Putamen (tissue), 1 donor: ENCODE measurements at places on chromosomes 5 and 9.
A peak's percentile ranks its signal among the peaks of the same experiment; 100 is the strongest.

GRCh38 chr9:124303762-124304161 lies 46.0 kb downstream of the NEK6 start:
- DNase-seq = no peak

DNA sequence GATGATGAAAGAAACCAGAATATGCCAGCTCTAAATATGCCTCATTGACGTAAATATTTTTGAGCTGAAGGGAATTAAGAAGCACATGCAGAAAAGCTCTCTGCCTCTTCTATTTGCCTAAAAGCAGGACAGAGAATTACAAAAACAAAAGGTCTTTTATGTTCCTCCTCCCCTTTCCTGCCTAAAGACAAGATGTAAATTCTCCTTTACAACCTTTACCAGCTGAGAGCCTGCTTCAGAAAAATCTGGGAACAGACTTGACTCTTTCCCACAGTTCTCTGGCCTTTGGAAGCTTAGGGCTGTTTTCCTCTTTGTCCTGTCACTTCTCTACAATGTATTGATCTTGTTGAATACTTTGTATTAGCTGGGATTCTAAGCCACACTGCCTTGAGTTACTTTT lies 199.7 kb downstream of the TMC1 start:
- no peak for DNase-seq

DNA sequence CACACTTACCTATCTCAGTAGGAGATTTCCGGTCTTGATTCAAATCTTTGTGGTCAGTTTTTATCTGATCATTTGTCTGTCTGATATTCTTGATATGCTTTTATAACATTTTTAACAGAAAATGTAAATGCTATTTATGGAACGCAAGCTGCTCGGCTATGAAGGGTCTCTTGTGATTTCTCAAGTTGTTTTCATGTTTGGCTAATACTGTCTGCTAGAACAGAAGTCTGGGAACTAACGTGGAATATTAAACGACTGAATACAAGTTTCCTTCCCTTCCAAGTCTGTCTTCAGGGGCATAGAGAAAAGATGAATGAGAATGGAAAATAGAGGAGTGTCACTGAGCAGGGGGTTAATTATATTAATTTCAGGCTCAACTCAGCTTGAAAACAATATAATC lies 27.6 kb downstream of the SNCAIP start:
- no peak for DNase-seq

GRCh38 chr5:126988021-126988569 lies 42.3 kb downstream of the MARCHF3 start:
- no peak for DNase-seq

DNA sequence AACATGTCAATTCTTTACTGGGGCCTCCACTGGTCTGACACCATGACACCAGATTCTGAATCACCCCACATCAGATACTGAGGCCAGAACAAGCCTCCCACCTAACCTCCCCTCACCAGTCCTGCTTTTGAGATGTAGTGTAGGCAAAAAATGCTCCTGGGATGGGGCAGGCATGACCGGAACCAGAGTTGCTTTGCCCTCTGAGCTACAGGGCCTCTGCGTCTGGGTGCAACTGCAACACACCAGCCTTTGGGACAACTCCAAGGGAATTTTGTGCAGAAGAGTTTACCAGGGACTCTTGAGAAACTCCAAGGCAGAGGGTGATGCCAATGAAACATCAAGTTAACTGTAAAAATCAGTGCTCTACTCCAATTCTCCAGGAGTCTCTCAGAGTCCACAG lies 79.4 kb downstream of the SIL1 start:
- DNase-seq = no peak

- DNase-seq = no peak
These were observed 449.4 kb downstream of the TMEM38B start for GRCh38 chr9:106143781-106144180.

DNA sequence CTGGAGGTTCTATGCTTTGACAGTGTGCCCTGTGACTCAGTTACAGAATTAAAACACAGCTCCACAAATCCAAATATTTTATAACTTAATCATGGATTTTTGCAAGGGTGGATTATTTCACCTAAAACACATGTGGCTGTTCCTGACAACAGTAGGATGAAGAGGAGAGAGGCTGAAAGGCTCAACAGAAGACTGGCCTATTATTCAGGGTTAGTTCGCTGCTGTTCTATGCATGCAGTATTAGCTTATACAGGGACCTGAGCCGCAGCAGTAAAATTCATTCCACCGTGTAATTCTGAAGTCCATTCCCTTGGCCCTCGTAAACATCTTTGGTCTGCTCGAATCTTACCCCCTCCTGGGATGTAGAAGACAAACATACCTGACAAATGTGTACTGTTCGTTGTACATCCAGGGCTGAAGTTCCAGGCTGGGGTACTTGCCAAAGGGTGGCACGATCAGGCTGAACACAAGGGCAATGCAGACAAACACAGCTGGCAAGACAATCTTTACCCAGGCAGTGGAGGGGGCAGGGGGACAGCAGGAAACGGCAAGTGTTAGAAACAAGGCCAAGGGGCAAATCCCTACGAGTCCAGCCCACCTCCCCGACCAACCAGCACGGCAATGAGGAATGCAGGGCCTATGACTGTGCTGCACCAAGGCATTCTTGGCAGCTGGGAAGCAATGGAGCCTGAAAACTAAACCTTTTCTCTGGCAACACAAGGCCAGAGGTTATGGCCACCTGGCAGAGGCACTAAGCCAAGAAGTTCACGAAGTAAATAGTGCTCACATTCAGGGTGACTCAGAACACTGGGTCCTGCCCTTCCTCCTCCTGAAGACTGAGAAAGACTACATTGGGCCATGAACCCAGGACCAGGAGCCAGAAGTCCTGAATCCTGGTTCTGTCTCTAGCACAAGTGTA lies 46.8 kb downstream of the NIPSNAP3B start:
- DNase-seq = no peak

- no peak for DNase-seq
These were observed 4.3 kb upstream of the QRFP start for GRCh38 chr9:130900701-130901497.

DNA sequence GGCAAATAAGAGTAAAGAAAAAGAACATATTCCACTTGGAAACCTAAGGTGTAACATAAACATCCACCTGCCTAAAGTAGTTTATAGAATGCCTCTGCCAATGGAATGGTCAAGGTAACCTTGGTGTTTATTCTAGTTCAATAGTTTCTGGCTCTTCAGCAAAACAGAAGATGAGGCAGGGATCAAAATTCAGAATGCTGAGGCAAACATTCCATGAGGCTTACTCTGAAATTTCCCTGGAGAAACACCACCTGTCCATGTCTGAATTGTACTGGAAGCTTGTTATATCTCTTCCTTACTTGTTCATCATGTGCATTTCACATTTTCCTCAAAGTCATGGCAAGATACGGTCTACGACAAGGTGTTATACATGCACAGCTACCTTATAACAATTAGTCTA lies 1862.4 kb upstream of the ACO1 start:
- no peak for DNase-seq

DNA sequence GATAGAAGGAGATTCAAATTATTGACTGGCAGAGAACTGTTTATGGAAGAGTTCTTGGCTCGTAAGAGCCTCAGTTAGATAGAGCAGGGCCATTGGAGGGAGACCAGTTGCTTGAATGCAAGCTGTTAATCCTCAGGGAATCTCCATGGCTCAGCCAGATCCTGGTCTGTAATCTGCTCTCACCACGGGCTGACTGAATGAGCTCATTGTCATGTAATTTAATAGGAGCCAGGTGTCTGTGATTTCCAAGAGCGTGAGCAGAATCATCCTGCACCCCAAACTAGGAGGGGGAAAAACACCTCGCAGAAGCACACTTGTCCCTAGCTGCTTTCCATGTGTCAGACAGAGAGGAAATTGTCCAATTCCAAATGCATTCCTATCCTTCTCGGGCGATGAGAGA lies 19.1 kb upstream of the KCNMB1 start:
- DNase-seq = no peak

GRCh38 chr9:115103746-115104477 lies 14.0 kb downstream of the TNC start:
- DNase-seq = no peak

GRCh38 chr9:108779551-108780325 lies 76.0 kb downstream of the ACTL7B start:
- DNase-seq = peak; percentile 69

DNA sequence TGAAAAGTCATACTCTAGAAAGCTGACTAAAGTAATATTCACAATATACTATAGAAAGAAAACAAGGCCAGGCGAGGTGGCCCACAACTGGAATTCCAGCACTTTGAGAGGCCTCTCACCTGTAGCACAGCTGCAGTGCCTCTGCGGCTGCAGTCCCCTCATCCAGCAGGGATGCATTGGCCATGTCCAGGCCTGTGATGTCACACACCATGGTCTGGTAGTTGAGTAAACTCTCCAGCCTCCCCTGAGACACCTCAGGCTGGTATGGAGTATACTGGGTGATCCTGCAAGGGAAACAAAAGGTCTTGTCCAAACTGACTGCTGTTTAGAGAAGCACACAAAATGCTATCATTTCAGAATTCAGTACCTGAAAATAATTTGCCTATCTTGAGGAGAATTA lies 35.5 kb downstream of the GLDC start:
- no peak for DNase-seq

DNA sequence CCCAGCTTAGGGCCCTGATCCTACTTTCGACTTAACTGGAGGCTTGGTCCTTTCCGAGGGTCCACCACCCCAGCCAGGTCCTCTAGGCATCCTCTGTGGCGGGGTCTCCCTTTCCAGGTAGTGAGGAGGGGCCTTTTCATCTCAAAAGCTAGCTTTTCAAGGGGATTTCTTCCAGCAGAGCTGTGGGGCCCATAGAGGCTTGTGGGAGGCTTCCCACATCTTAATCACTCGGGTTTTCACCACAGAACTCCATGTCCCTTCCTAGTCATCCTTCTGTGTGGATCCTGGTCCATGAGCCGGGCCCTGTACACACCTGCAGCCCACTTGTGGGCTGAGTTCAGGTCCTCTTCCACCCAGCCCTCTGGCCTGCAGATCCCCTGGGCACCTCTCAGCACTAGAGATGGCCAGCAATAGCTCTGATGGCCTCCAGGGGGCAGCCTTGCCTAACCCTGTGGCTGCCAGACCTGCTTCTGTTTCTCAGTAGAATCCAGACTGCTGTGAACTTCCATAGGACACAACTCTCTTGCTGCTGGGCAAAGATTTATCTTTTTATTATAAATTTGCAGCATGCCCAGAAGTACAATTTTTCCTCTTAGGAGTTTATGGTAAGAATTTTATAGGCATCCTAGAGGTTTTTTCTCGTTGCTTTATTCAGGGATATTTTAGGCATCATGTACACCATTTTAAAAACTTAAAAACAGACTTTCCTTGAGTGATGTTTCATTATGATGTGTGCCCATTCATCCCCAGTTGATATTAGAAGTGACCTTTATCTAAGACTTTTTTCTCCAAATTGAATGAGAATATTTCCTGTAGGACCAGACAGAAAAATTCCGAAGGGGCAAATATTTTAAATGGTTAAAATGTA lies 208.9 kb downstream of the TRIO start:
- peak; percentile 55 for DNase-seq

- peak; percentile 78 for DNase-seq
These were observed 7.9 kb upstream of the MED27 start for GRCh38 chr9:132087438-132088030.

DNA sequence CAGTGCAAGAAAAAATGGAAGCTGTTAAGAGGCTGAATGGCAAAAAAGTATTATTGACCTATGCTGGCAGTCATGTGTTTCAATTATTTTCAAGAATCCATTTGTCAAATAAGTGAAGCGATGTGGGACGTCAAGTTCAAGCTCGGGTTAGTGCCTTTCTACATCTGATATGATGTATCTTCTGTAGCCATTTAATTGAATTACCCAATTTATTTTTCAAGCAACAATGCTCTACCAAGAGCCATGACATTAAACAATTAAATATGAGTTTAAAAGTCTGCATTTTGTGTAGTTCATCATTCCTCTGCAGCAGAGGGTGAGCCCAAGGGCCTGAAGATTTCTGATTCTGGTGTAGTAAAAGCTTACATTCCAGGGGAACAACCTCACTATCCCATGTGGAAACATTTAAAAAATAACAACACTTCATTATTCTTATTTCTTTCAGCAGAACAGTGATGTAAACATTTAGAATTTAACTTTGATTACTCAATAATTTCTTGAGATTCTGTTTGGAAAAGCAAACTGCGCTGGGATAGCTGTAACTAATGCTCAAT lies 619.7 kb upstream of the ARRDC3 start:
- DNase-seq = no peak

DNA sequence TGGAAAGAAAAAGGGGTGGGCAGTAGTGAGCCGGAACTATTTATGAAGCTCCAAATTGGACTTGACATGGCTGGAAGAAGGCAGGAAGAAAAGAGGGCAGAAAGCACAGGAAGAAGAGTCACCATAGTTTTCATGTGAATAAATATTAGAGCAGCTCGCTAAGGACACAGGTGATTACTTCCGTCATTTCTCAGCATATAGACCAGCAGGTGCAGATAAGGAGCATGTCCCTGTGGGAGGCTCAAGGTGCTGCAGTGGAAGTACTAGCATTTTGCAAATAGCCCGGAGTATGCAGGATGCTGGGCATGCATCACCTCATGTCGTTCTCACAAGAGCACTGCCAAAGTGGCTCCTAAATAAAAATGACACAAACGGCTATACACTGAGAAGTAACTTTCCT lies 71.3 kb upstream of the HTR4 start:
- no peak for DNase-seq

- no peak for DNase-seq
These were observed 52.4 kb upstream of the CTXN3 start for GRCh38 chr5:127596501-127596900.

- no peak for DNase-seq
These were observed 411.7 kb upstream of the ITGA1 start for GRCh38 chr5:52375969-52376368.

DNA sequence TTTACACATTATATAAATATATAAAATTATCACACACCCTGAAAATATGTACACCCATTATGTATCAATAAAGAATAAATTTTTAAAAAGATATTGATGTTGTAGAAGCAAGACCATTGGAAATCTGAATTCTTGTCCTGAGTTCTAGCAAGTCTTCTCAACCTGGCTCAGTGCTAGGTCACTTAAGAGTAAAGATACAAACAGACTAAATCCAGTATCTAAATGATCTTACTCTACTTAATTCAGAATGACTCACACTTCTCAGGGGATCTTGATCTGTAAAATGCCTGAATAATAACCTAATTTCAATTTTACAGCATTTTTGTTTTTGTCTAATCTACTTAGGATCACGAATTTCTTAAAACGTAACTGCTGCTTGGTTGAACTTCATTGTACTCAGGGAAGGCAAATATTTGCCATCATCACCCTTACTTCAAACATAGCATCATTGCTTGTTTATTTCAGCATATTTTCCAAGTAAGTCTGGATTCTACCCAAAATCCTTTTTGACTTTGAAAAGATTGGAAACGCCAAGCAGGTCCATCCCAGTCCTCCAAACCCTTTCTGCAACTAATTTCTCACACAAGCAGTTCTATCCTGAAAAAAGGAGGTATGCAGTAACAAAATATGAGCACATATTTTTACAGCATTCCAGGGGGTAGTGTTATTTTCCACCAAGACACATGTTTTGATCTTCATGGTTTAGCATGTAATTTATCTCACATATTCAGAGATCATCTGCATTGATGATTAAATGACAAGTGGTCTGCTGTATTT lies 582.6 kb downstream of the PSAT1 start:
- no peak for DNase-seq

- peak; percentile 63 for DNase-seq
These were observed 101.8 kb downstream of the CCDC192 start for GRCh38 chr5:127804886-127805426.
